ENCODE measurements at places on chromosomes 3 and 15.

DNA sequence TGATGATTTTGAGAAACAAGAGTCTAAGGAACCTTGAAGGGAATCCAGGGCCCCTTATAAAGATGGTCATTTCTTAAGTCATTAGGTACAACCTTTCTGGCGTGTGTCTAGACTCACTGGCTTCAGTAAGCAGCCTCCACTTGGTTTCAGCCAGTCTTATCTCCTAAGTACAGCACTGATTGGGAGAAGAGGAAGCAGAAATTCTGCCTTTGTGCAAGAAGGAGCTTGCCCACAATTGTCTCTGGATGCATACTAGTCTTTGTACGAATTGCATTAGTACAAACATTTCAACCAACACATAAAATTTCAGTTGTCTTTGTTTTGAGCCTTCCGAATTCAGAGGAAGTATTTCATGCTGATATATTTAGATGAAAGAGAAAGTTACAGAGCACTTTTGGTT is 139.4 kb downstream of the SLCO3A1 start:
- no peak for DNase-seq

GRCh38 chr3:47669026-47669749 is 90.5 kb upstream of the CSPG5 start:
- DNase-seq: no peak

DNA sequence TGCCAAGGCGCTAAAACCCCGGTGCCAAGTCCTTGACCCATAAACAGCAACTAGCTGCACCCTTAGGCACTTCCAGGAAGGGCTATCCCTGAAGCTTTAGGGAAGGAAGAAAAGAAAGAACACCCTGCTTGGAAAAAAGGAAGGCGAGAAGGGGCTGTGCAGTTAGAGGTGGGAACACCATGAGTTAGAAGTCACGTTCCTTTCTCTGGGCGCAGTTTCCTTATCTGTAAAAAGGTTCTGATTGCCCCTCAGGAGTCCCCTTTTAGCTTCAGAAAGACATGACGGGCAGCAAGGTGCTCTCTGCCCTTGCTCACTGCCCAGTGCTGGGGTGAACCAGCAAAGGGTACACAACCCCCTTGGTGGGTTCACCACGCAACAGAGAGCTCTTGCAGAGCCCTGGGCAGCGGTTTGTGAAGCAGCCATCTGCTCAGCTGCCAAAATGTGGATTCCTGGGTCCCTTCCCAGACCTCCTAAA is 798 bp downstream of the GCHFR start:
- DNase-seq: no peak

GRCh38 chr3:15953841-15954240 is 156.1 kb upstream of the ANKRD28 start:
- no peak for DNase-seq

GRCh38 chr3:8851703-8852102 is 82.3 kb upstream of the OXTR start:
- peak; percentile 84 for DNase-seq

- no peak for DNase-seq
These were observed 60.1 kb downstream of the ATP10A start for GRCh38 chr15:25803036-25803435.

DNA sequence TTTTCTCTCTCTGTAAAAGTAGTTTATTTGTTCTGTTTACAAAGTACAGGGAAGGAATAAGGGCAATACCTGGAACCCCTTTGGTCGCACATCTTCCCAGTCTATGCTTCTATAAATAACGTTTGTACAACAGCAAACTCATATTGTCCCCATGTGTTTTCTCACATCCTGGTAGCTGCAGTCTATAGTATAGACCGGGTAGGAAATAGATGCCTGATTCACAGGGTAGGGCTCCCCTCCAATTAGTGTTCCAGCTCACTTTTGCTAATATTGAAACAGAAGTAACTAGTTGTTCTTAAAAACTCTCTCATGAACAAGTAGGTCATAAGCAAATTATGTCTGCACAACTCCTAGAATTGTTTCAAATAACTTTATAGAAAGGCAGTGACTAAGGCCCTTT is 17.7 kb downstream of the ATG7 start:
- no peak for DNase-seq

DNA sequence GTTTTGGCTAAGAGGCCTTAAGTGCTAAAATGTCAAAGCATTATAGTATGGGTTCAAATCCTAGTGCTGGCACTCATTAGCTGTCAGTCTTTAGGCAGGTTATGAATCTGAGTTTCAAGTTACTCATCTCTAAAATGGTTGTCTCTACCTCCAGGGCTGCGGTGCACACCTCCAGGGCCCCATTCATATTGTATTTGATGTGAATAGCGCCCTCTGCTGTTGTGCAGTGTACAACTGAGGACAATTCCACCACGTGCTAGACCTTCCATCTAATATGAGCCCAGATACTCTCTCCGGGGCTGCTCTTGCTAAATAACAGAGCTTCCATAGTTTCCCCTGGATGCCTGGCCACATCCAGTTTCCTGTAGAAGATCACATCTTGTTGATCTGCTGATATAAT is 54.3 kb downstream of the OXNAD1 start:
- DNase-seq: no peak

DNA sequence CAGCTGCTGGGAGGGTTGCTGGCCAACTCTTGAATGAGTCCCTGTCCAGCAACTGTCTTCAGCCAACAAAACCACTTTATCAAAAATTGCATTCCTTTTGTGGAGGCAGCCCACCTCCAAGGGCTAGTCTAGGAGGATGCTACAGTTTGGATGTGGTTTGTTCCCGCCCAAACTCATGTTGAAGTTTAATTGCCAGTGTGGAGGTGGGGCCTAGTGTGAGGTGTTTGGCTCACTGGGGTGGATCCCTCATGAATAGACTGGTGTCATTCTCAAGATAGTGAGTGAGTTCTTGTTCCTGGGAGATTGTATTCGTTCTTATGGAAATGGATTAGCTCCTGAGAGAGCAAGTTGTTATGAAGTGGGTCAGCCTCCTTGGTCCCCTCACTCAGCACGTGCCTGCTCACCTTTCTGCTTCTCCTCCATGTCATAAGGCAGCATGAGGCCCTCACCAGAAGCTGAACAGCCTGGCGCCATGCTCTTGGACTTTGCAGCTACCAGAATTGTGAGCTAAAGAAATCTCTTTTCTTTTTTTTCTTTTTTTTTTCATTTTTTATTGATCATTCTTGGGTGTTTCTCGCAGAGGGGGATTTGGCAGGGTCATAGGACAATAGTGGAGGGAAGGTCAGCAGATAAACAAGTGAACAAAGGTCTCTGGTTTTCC is 4.2 kb upstream of the RFC4 start:
- DNase-seq: no peak

- DNase-seq: peak; percentile 98
These were observed 408.9 kb upstream of the THBS1 start for GRCh38 chr15:39171944-39172368.
